ENCODE measurements at places on chromosomes 12 and 14. TPM values are rescaled to one million over a fixed set of nuclear protein-coding genes. Genes with fewer than 3 reads are reported as not detected.

The REP15 gene
- 3.6 TPM for polyA plus RNA-seq

The MANSC1 gene
- polyA plus RNA-seq: 39.5 TPM

The NFE2 gene
- polyA plus RNA-seq: 3.7 TPM

The MLF2 gene
- polyA plus RNA-seq: 156 TPM

The ANG gene
- 9.1 TPM for polyA plus RNA-seq

The PLEKHG3 gene
- 94.0 TPM for polyA plus RNA-seq

The CCDC175 gene
- polyA plus RNA-seq: 0.66 TPM

The KRT6A gene
- polyA plus RNA-seq: not detected

The MVK gene
- 20.1 TPM for polyA plus RNA-seq

The SPIC gene
- not detected for polyA plus RNA-seq

Data from left renal pelvis (tissue), 4 donors.